ENCODE measurements at places on chromosomes 1 and 21.

DNA sequence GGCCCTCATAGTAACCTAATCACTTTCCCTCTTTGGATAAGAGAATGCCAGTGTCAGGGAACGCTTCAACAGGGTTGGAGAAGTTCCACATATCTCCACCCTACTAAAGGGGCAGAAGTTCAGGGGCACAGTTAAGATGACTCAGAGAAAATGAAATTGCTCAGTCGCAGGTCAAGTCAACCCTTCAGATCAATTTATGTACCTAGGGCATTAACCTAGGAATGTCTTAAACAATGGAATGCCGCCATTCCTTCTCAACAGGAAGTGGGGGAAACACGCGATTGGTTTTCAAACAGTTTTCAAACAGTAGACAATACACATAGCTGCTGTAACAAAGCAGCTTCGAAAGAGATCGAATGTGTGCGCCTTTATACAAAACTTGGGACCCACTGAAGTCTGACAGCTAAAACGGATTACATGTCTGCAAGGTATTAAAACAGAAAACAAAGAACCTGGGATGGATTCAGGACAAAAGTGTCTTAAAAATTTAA is 897 bp downstream of the SLC25A24 start:
- peak; percentile 4 for DNase-seq

DNA sequence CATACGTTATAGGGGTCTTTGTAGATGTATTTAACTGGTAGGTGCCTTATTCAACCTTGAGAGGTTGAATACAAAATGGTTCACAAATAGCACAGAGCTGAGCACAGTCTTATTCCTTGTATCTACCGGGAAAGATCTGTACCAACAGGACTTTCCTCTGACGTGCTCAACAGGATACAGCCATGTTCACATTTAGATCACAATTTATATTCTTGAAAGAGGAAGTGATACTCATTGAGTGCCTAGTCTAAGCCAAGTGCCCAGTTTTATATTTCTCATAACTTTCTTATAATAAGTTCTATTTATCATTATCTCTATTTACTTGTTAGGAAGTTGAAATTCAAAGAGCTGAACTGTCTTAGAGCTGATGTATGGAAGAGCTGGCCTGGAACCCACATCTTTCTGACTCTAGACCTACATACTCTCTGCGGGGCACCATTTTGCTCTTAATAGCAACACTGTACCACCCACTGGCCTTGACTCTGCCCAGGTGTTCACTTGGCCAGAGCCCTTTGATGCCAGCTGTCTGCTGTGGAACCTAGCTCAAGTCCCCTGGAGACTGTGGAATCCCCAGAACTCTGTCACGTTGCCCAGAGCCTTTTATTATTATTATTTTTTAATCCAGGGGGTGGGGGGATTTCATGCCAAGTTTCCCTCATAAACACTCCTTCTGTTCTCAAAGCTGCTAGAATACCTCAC is 156.2 kb downstream of the TPR start:
- no peak for DNase-seq

DNA sequence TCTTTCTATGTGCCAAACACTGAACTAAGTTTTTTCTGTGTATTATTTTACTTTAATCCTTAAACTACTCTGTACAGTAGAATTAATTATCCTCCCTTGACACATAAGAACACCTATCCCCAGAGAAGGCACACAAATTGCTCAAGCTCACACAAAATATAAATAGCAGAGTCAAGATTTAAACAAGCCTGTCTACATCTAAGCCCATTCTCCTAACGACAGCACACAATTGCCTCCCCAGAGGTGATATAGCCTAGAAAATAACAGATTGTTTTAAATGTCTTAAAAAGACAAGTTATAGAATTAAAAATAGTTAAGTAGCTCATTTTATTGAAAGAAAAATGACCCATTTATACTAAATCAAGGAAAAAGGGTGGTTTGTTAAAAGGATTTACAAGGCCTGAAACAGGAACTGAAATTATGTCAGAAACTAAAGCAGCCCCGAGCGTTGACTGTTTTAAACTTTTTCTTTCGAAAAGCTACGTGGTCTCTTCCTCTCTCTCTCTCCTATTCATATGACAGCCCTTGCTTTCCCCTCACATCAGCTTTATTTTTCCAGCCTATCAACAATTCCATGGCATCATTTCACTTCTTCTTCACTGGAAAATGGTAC is 30.5 kb downstream of the TNFSF18 start:
- no peak for DNase-seq

GRCh38 chr1:191963781-191964455 is 194.3 kb upstream of the RGS18 start:
- no peak for DNase-seq

GRCh38 chr1:40050863-40051262 is 10.3 kb downstream of the CAP1 start:
- no peak for DNase-seq

DNA sequence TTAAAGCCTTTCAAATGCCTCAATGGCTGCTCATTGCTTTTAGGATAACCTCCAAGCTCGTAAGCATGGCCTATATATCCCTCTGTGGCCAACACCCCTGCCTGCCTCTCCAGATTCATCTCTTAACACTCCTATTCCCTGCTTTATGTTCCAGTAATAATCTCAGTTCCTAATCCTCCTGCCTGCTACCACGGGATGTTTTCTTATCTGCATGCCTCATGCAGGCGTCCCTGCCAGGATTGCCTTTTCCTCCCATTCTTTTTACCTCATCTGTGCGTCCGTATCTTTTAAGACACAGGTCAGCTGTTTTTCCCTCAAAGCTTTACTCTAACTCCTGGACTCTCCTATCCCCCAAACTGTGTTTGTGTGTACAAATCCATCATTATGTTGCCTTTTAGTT is 36.1 kb downstream of the ZBTB40 start:
- DNase-seq: no peak

GRCh38 chr1:177343445-177343844 is 172.7 kb downstream of the BRINP2 start:
- DNase-seq: no peak

DNA sequence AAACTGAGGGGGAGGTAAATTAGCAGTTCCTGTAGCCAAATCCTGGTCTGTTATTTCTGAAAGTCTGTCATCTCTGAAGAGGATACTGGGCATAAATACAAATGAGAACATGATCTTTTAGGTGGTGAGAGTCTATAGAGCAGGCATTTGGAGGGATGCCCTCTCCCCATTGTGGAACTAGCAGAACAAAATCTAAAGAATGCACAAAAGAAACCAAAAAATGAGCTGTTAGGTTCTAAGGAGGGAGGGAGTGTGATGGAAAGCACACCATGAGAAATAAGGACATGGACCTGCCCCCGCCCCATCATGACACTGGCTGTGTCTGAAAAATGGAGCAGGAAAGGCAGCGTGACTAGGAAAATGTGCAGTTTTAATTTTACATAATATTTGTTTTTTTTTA is 262.0 kb downstream of the KIF26B start:
- no peak for DNase-seq

- no peak for DNase-seq
These were observed 124.6 kb upstream of the RUNX3 start for GRCh38 chr1:25054526-25055323.

DNA sequence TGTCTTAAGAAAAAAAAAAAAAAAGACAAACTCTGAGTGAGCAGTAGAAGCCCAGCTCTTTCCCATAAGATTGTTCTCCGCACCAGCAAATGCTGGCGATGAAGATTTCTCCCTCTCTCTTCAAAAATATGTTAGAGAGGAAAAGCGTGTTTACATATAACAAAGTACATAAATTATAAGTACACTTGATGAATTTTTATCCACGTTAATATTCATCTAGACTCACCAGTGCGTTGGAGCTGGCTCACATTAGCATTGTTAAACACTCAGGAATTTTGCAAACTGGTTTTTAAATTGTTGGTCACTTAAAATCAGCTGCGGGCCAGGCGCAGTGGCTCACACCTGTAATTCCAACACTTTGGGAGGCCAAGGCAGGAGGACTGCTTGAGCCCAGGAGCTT is 56.0 kb downstream of the RUNX3 start:
- no peak for DNase-seq

DNA sequence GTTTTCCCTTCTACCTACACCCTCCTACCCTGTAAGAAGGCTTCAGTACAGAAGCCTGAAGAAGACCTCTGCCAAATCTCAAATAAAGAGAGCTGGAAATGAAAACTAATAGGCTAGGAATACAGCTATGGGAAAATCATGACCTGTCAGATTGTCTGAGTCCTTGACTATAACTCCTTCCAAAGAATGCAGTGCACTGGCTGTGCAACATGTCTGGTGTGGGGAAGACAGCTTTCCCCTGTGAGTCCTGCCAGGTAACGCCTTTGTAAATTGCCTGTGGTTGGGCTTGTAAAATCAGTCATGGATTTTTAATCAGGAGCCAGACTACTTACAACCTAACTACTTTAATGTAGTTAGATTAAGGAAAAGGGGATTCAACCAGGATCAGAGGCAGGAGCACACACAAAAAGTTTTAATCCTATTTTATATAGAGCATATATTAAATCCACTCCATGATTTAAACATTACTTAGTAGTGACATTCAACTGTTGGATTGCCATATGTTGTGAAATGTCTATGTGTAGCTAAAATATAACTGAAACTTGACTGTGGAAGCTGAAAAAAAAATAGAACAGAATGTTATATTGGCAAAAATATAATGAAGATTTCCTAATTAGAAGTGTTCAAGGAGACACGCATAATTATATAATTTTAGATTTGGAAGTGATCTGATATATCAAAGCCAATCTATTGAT is 1667.8 kb downstream of the KCNT2 start:
- DNase-seq: no peak

- DNase-seq: no peak
These were observed 34.1 kb upstream of the PDPN start for GRCh38 chr1:13549521-13549920.

DNA sequence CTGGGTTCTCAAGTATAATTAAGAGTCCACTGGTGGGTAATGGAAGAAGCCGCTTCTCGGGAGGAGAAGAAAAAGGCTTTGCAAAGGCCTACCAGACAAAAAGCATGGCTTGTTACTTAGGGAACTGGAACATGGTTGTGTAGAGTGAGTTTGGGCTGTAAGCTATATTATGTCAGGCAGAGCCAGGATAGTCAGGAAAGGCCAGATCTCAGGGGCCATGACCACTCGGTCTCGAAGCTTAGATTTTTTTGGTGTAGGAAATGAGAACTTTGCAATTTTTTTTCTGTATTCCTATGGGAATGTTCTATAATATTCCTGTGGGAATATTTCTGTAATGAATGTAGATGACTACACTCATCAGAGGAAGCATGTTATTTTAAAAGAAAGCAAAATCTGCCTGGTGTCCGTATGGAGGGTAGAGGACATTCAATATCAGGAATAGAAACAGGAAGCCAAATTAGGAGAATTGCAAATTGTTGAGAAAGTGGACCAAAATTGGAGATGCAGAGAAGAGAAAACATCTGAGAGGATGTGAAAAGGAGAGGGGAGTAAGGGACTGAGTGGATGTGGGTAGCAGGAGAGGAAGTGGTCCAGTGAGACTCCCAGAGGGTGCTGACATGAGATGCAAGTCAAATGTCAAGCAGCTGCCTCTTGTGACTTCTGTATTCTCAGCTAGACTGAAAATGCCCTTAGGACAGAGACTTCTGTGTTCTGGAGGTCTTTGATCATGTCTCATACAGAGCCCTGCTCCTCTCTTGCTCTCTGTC is 45.2 kb upstream of the HAO2 start:
- DNase-seq: no peak

DNA sequence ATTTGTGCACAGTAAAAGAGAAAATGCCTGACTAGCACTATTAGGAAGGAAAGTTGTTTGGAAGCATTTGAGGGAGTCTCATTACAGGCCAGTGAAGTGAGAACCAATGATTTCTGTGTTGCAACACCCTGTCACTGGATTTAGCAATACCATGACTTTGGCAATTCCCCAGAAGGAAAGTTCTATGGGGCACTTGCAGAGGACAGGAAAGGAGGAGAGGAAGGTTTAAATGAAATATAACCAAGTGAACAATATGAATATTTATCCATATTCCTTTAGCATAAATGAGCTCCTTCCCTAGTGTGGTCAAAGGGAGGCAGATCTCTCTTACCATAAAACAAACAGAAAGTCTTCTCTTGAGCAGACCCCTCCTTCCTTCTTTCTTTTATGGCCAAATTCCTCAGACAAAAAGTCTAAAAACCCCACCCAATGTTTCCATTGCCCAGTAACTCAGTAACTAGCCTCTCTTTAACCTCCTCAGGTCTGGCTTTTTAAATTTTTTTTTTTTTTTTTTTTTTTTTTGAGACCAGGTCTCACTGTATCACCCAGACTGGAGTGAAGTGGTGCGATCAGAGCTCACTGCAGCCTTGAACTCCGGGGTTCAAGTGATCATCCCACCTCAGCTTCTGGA is 5.5 kb downstream of the TLR5 start:
- no peak for DNase-seq

GRCh38 chr1:155226910-155227260 is 18.4 kb downstream of the MTX1 start:
- peak; percentile 64 for DNase-seq

- no peak for DNase-seq
These were observed 88.7 kb downstream of the PLPP3 start for GRCh38 chr1:56490619-56491018.

GRCh38 chr1:16608838-16609560 is 4.4 kb downstream of the NBPF1 start:
- no peak for DNase-seq

- no peak for DNase-seq
These were observed 52.9 kb downstream of the MATN1 start for GRCh38 chr1:30670240-30671060.

- no peak for DNase-seq
These were observed 875.5 kb upstream of the ADGRL2 start for GRCh38 chr1:80925130-80925805.

- no peak for DNase-seq
These were observed 429.0 kb downstream of the KIF26B start for GRCh38 chr1:245583575-245584330.

- DNase-seq: no peak
These were observed 3.7 kb downstream of the OLFM3 start for GRCh38 chr1:101992821-101993575.
